AG10803 (cell line): ENCODE measurements at places on chromosomes 3 and 15.
A peak's percentile ranks its signal among the peaks of the same experiment; 100 is the strongest.

DNA sequence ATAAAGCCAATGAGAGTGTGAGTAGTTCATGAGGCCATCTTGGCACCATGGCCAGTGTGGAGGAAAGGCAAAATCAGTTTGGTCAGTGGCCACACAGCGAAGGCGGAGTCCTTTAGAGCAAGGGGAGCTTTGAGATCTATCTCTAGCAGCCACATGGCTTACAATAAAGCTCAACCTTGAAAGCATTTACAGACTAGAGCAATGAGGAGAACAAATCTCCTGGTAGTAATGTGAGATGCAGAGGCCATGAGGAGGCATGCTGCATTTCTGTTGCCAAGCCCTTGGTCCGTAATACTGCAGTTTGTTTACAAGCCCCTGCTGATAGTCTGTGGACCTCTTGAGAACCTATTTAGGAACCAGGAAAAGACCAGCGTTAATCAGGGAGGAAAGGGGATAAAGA lies 381.5 kb upstream of the C2CD4B start:
- no peak for DNase-seq

DNA sequence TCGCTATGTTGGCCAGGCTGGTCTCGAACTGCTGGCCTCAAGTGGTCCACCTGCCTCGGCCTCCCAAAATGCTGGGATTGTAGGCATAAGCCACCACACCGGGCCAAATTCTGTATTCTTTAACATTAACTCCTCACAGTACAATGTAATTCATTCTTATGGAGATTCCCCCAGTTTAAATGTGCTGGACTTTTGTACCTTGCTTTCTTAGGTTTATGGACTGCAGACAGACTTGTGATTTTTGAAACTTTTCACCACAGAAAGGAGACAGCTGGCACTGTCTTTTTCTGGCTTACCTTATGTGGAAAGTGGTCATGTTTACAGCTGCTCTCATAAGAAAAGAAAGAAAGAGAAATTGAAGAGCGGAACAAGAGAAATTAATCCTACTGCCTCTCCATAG lies 103.8 kb downstream of the IQCH start:
- no peak for DNase-seq

- no peak for DNase-seq
These were observed 58.0 kb upstream of the FURIN start for GRCh38 chr15:90810354-90810753.

GRCh38 chr3:190673148-190673547 lies 159.3 kb downstream of the IL1RAP start:
- peak; percentile 53 for DNase-seq

DNA sequence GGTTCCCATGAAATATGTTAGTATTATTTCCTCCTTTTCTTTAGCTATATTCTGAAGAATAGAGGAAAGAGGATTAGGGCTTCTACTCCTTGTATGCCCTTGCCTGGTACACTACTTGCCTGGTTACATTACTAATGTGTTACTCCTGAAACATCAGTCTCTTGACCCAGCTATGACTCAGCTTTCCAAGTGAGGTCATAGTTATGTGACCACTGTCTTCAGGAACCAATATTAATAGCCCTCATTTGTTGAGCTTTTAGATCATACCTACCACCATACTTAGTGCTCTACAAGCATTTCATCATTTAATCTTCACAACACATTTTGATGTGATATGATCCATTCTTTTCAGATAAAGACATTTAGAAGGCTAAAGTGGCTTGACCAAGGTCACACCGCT lies 60.3 kb downstream of the CMSS1 start:
- DNase-seq, result peak; percentile 79

DNA sequence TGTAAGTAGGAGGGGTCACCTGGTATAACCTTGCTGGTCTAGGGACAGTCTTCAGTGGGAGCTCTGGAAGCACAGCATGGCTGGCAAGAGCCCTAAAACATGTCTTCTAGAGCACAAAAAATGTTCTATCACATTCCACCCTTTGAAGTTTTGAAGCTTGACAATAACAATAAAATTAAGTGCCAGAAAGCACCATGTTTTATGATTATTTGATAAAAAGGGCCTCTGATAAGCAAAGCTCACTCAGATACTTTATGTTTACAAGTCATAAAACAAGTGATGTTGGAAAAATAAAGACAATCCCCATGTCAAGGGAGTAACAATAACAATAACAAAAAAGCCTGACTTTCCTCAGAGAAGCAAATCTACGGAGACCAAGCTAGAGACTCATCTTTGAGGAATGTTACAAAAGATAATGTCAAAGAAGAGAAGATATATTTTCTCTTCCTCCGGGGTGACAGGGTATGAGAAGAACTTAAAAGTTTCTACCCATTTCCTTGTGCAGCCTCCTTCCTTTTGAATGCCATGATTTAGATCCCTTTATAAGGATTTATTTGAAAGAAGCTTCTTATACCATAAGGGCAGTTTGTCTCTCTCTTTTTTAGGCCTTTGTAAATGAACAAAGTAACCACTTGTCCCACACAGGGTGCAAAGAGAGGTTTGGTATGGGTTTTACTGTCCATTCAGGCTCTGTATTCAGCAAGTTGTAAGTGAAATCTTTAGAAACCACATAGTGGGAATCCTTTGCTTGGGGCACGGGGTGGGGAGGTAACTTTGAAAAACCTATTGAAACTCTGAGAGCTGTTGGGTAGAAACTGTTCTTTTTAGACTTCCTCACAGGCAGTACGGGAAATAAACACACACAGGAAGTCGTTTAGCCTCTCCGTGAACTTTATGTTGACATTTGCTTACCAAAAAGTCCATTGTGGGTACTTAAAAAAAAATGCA lies 109.6 kb upstream of the RBMS3 start:
- no peak for DNase-seq

GRCh38 chr3:3200632-3201212 lies 21.2 kb upstream of the CRBN start:
- DNase-seq, result peak; percentile 61

GRCh38 chr3:48708481-48708889 lies 8.5 kb downstream of the IP6K2 start:
- peak; percentile 68 for DNase-seq

- DNase-seq, result no peak
These were observed 113.4 kb downstream of the SRGAP3 start for GRCh38 chr3:9135930-9136525.

GRCh38 chr3:129890125-129890524 lies 3.4 kb downstream of the TMCC1 start:
- no peak for DNase-seq

- no peak for DNase-seq
These were observed 20.5 kb upstream of the SELENOT start for GRCh38 chr3:150582620-150583019.

GRCh38 chr3:72702997-72703396 lies 145.2 kb downstream of the SHQ1 start:
- no peak for DNase-seq

DNA sequence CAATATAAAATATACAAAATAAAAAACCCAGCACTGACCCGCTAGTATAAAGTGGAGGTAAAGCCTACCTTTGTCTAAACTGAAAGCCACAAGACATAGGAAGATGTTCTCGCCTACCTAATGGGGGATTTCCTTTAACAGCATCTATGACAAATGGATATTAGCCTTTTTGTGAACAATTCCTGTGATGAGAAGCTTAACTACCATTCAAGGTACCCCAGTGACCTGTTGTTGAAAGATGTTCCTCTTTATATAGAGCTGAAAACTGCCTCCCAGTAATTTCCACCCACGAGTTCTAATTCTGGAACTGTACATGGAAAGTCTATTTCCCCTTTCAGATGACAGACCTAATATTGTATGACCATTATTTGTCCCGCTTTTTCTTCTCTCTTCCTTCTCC lies 109.8 kb upstream of the RASGRP1 start:
- DNase-seq, result no peak

DNA sequence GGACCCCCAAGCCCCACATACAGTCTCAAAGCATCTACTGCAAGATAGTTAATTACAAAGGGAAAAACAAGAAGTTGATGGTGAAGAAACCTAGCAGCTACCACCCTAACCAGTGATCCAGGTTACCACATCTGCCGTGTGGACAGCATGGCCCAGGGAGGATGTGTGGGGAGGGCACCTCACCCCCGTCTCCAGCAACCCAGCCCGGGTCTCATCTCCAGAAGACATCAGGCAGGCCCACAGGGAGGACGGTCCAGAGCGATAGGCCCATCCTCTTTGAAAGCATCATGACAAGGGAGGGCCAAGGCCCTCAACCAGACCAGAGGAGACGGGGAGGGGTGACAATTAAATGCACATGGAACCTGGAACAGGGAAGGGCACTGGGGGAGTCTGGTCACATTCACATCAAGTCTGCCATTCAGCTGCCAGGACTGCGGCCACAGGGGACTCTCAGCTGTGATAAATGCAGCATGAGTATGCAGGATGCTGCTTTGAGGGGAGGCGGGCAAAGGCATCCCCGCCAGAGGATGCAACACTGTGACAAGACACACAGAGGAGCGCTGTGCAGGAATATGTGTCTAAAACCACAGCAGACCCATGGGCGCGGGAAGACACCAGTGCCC lies 18.8 kb downstream of the ZXDC start:
- no peak for DNase-seq

- peak; percentile 60 for DNase-seq
These were observed 8.3 kb downstream of the EIF2AK4 start for GRCh38 chr15:39942101-39942752.

DNA sequence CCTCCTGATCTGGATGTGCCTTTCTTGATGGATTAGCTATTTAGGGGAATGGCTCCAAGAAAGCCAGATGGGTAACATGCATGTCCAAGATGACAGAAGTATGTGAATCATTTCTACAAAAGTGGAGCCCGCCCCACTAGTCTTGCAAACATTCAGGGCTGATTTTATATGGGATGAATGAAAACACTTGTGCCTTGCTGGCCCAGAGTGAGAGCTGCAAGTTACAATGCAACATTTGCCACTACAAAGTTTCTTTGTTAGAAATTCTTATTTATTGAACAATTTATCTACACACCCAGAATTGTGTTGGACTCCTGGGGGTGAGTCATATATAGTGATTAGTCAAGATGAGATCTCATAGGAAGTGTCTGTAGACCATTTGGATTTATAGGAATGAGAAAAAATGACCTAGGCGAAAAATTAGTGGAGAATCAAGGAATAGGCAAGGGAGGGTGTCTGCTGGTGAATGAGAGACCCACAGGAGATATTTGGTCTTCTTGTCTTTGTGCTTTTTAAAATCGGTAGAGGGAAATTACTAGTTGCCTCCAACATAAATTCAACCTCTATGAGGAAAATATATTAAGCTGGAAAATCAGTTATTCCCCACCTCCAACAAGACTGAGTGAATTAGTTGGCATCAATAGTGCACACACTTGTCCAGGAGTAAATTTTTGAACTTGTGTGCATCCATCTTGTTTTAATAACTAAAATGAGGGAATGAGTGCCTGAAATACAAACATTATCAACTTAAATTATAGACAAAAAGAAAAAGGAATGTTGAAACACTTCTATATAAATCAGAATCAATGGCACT lies 53.5 kb upstream of the DCBLD2 start:
- peak; percentile 82 for DNase-seq

DNA sequence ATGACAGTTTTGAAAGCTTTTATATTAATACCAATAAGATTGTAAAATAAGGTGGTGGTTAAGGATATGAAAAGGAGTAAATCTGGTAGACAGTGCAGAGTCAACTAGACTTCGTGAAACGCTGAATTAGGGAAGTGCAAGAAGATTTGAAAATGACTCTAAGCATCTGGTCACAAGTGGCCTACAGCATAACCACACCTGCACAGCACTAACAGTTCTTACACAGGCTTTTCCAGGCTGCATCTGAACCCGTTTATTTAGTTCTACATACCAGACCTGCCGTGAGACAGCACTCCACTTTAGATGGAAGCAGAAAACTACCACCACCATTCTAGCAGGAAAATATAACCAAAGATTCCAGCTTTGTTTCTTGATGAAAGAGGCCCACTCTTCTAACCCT lies 1.9 kb downstream of the DMXL2 start:
- no peak for DNase-seq

- DNase-seq, result no peak
These were observed 574.9 kb downstream of the DIPK2A start for GRCh38 chr3:144546539-144546938.

DNA sequence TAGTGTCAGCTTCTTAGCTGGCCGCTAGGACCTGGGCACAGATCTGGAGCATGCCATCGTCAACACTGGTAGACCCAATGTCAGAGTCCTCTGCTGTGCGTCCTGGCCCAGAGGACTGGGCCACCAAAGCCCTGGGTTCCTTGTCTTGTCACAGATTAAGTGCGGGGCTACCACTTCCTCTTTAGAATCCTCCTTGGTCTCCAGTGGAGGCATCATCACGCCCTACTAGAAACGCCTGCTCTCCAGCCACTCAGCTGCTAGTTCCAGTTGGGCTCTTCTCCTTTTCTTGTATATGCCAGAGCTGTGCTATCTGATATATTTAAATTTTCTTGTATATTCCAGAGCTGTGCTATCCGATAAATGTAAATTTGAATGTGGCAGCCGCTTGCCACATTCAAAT lies 11.2 kb downstream of the PPCDC start:
- no peak for DNase-seq

GRCh38 chr3:148881286-148881685 lies 16.2 kb downstream of the CPA3 start:
- DNase-seq, result peak; percentile 56

GRCh38 chr3:123449102-123449996 lies 459 bp upstream of the ADCY5 start:
- peak; percentile 13 for DNase-seq

DNA sequence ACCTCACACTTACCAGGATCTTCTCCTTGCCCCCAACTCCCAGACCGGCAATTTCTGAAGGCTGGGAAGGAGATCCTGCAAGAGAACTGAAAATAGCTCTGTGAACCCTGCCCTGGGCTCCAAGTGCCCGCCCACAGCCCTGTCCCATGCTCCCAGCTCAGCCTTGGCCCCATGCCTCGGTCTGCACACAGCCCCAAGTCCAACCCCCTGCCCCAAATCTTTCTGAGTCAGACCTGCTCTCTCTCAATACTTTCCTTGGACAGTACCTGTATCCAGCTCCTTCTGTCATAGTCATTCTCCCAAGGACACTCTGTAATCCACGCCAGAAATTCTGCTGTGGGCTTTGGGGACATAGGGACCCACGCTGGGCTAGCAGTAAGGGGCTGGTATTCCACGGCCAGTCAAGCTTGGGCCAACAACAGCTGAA lies 6.3 kb upstream of the SMAD3 start:
- no peak for DNase-seq

- no peak for DNase-seq
These were observed 122.4 kb downstream of the NECTIN3 start for GRCh38 chr3:111194048-111194447.

DNA sequence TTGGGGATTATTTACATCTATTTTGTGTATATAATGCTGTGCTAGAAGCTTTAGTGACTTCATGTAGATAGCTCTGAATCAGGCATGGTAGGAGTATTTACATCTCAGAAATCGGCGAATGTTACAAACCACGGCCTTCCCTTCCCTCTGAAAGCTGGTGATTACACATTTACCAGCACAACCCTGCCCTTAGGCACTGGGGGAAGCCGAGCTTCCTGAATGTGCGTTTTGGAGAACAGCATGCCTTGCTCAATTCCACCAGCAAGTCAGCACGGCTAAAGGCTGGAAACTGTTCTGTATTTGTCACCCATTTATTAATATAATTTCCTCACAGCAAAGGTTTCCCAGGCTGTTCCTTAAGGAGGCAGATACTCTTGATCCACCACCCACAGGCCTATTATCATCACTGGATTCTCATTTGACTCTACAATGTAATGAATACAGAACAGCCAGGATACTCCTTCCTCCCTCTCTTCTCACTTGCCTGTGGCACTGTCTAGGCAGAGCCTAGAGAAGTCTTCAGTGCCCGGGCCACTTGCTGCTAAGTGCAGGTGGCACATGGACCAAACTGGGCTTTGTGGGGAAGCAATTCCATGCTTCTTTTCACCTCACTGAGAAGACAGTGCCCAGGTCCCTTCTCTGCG lies 55.2 kb upstream of the CACNA2D3 start:
- no peak for DNase-seq

GRCh38 chr3:140403079-140403478 lies 274.8 kb upstream of the TRIM42 start:
- DNase-seq, result no peak
